Right renal pelvis (tissue), 4 donors: ENCODE measurements at places on chromosomes 7 and 10. TPM values are rescaled to one million over a fixed set of nuclear protein-coding genes. Genes with fewer than 3 reads are reported as not detected.

DNA sequence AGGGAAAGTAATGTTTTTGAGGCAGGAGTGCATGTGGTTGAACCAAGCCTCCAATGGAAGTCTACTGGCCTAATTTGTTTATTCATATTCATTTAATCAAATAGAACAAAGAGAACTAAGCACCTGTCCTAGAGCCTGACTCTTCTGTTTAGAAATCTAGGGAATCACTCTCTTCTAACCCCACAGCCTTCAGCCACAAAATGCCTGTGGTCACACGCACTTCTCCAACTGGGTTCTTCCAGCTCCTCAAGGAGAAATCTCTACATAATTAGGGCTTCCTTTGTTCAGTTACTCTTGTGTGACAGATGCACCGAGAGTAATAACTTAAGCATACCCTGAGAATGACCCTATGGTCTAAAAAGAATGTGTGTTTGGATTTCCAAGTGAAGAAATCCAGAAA is 133.7 kb upstream of the NAMPT start:
- no peak for DNase-seq

GRCh38 chr7:100085515-100085914 is 3.3 kb upstream of the COPS6 start:
- no peak for DNase-seq

- DNase-seq: no peak
Measured at GRCh38 chr7:151481650-151482505, 37.8 kb downstream of the RHEB start.

GRCh38 chr7:149147752-149148653 is 750 bp downstream of the ZNF398 start:
- DNase-seq: no peak

DNA sequence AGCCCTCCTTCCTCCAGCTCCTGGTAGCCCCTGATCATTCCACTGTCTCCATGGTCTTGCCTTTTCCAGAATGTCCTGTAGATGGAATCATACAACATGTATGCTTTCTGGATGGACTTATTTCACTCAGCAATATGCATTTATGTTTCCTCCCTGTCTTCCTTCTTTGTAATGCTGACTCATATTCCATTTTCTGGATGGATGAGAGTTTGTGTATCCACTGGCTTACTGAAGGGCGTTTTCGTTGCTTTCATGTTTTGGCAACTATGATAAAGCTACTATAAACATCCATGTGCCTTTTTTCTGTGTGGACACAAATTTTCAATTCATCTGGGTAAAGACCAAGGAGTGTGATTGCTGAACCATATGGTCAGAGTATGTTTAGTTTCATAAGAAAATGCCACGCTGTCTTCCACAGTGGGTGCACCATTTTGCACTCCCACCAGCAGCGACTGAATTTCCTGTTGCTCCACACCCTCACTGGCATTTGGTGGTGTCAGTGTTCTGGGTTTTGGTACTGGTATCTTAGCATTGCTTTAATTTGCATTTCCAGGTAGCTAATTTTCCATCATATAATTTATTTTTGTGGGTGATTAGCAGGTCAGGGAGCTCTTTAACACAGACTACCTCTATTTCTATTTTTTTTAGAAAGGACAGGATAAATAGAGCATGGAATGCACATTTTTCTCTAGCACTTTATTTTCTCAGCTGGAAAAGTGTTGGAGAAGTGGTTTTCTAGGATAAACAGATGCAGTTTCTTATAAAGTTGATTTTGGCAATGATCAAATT is 252.2 kb downstream of the WDR37 start:
- DNase-seq: no peak

DNA sequence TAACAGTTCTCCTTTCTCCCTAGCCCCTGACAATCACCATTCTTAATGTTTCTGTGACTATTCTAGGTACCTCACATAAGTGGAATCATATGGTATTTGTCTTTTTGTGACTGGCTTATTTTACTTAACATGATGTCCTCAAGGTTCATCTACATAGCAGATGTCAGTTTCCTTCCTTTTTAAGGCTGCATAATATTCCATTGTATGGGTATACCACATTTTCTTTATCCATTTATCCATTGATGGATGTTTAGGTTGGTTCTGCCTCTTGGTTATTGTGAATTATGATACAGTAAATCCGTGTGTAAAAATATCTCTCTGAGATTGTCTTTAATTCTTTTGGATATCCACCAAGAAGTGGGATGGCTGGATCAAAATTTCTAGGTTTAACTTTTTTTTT is 13.2 kb downstream of the BBS9 start:
- DNase-seq: no peak

DNA sequence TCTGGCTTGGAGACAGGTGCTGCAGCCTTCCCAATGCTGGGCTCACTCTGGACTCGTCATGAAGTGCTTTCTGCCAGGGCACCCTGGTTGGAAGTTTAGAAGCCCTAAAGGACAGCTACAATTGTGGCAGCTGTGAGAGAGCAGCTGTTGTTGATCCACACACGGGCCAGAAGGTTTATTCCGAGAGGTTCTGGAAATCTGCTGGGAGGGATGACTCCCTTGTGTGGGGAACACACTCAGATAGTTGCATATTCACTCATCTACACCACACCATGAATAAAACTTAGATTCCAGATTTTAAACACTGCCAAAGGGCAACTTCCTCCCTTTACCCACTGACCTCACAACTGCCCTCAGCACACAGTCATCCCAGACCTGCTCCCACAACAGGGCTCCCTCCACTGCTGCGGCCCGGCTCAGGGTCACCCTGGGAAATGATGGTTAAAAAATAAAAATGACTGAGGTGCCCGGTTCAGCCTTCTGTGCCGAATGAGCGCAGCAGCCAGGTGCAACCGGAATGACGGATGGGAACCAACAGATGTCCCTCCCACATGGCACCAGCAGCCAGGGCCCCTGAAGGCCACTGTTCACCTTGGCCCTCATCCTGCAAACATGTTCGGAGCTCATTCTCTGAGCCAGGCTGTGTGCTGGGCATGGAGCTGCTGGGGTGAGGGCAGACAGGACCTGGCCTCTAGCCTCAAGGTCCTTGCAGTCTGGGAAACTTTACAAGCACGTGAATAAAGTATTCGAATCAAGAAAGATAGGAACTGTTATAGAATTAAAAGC is 40.2 kb downstream of the ASB13 start:
- no peak for DNase-seq

- DNase-seq: no peak
Measured at GRCh38 chr10:13769946-13770345, 183.2 kb downstream of the PRPF18 start.

GRCh38 chr7:157944734-157945291 is 608.0 kb downstream of the DNAJB6 start:
- DNase-seq: no peak

DNA sequence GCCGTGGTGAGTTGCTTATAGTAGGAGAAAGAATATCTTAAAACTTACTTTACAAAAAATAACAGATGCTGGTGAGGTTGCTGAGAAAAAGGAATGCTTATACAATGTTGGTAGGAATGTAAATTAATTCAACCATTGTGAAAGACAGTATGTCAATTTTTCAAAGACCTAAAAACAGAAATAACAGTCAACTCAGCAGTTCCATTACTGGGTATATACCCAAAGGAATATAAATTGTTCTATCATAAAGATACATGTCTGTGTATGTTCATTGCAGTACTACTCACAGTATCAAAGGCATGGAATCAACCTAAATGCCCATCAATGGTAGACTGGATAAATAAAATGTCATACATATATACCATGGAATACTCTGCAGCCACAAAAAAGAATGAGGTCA is 420.4 kb downstream of the AUTS2 start:
- DNase-seq: no peak

GRCh38 chr10:81116201-81116600 is 578.5 kb downstream of the SH2D4B start:
- no peak for DNase-seq

DNA sequence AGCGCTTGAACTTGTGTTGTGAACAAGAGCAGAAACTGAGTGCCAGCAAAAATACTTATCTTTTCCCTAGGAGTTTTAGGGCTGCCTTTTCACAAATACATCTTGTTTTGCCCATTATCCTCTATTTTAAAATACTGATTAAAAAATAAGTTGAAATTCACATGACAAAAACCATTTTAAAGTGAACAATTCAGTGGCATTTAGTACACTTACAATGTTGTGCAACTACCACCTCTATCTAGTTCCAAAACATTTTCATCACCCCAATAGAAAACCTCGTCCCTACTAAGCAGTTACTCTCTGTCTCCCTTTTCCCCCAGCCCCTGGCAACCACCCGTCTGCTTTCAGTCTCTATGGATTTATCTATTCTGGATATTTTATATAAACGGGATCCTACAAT is 1.4 kb downstream of the WBP1L start:
- no peak for DNase-seq

DNA sequence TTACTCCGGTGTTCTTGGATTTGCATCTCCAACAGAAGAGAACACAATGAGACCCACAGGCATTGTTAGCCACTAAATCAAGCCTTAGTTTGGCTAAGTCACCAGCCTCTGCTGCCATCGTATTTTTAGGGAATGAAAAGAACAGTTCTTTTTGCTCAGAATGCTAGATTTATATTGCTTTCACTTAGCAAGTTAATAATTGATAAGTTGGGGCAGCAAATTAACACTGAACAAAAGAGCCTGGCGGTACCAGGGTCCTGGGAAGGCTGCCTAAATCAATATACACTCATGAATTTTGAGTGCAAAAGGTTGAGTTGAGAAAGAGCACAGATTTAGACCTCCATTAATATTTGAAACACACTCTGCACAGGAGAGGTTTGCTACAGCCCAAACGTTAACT is 767.7 kb downstream of the TYW1 start:
- DNase-seq: no peak

DNA sequence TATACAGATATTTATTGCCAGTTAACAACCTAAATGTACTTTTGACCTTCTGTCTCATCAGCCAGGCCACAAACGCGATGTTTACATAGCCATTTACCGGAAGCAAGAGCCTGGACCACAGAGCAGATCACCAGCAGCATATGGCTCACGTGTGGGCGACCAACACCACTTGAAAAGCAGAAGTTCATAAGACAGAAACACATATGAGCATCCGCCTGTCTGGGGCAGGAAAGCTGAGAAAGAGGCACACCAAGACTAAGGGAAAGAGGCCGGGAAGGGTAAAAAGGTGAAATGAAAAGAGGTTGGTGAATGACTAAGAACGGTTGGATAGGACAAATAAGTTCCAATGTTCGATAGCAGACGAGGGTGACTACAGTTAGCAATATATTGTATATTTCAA is 1.3 kb downstream of the ABCB1 start:
- no peak for DNase-seq

GRCh38 chr7:134722786-134723322 is 56.6 kb upstream of the CALD1 start:
- DNase-seq: no peak

- DNase-seq: no peak
Measured at GRCh38 chr7:75953931-75954330, 39.0 kb downstream of the POR start.

DNA sequence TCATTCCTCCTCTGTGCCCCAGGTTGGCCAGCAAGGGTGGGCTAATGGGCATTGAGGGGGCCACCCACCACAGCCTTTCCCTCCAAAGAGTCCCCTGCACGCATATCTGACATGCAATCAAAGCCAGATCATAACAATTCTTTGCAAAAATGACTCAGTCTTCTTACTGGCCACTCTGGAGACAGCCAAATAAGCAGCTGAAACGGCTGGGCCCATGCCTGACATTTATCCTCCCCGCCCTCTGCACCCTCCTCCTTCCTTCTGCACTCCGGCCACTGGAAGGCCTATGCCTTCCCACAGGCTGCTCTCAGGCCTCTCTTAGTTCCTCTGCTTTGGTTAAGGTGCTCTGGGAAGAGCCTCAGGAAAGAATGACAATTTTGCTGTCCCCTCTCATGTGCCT is 29.2 kb upstream of the NPFFR1 start:
- DNase-seq: no peak

- no peak for DNase-seq
Measured at GRCh38 chr10:112658900-112659638, 212.1 kb downstream of the VTI1A start.

DNA sequence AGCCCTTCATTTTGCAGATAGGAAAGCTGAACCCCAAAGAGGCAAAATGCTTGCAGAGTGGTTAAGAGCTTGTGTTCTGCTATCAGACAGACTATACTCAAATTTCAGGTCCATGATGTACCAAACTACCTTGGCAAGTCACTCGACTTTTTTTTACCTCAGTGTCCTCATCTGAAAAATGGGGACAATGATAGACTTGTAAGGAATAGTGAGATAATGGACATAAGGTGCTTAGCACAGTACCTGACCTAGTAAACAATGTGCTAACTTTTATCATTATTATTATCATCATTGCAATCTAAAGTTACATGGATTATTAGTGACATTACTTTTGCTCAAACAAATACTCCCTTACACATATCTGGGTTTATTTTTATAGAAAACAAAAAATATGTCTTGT is 79.4 kb upstream of the ARID5B start:
- no peak for DNase-seq

DNA sequence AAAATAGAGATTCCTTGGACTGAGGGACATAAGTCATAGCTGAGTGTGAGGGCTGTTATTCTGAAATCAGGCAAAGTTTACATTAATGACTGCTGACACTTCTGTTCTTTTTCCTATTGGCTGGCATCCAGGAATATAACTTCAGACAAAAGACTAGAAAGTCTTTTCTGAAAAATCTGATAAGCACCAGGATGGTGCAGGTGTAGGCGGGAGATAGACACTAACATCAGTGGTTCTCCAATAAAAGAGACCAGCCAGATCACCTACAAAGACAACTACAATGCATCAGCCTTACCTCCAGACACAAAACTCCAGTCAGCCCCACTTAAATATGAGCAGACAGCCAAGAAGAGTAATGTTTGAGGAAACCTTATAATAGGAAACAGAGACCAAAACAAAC is 168.3 kb upstream of the LRGUK start:
- DNase-seq: no peak

GRCh38 chr10:80274396-80275134 is 14.9 kb downstream of the MAT1A start:
- DNase-seq: no peak

- no peak for DNase-seq
Measured at GRCh38 chr10:108905821-108906220, 1017.5 kb downstream of the XPNPEP1 start.

GRCh38 chr10:8156918-8157317 is 102.4 kb downstream of the GATA3 start:
- no peak for DNase-seq

The SAP25 gene
- 3.6 TPM for polyA plus RNA-seq

The IFIT1B gene
- polyA plus RNA-seq: 0.13 TPM

The MTPN gene
- polyA plus RNA-seq: 185 TPM

The NXPH1 gene
- not detected for polyA plus RNA-seq

The CD36 gene
- polyA plus RNA-seq: 35.0 TPM

The CCL24 gene
- not detected for polyA plus RNA-seq

The CDK1 gene
- polyA plus RNA-seq: 80.8 TPM

The H2BK1 gene
- polyA plus RNA-seq: not detected

The SYT15B gene
- 4.1 TPM for polyA plus RNA-seq

The MEIG1 gene
- 1.3 TPM for polyA plus RNA-seq
